Fibroblast of lung (primary cell): ENCODE measurements at places on chromosomes 13 and 19. TPM values are rescaled to one million over a fixed set of nuclear protein-coding genes. Genes with fewer than 3 reads are reported as not detected.
A peak's percentile ranks its signal among the peaks of the same experiment; 100 is the strongest.

Gene OLFM4
- not detected in 2 replicates for polyA plus RNA-seq

GRCh38 chr13:99221567-99222239 lies 21.0 kb downstream of the UBAC2 start:
- no peaks in the 10 kb centered on the region for H3K27me3 ChIP-seq
- H3K27ac ChIP-seq, result no peak overlapping the region
- H3K36me3 ChIP-seq, result no peaks in the 10 kb centered on the region
- no peak for DNase-seq

Gene PRODH2
- polyA plus RNA-seq, result not detected in 2 replicates

GRCh38 chr19:17645339-17645963 lies 42.7 kb downstream of the UNC13A start:
- no peak overlapping the region for H3K27ac ChIP-seq
- no peaks in the 10 kb centered on the region for H3K36me3 ChIP-seq
- no peaks in the 10 kb centered on the region for H3K27me3 ChIP-seq
- no peak for DNase-seq

Gene ZNF225
- 2.2 and 3.1 TPM in 2 replicates for polyA plus RNA-seq

DNA sequence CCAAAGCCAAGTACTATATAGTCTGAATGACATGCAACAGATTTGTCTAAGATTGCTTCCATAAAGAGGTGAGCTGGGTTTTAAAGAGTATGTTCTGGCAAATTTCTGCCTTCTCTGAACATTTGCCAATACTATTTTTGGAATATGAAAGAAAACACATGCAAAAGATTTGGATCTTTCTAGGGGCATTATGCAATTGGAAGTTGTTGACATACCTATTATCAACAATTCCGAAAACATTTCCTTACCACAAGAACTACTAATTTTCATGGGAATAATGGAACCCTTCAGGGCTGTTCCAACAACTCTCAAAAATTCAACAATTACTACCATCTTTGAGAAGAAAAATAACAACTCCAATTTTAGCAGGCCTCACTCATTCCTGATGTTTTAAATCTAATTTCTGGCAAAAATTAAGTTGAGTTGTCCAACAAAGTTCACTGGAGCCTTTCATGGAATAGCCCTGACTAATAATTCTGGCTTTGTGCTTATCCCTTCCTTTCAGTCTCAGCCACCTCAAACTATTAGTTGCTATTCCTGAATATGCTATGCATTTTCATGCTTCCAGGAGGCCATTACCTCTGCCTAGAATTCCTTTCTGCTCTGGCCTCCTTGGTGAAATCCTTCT lies 250.0 kb downstream of the RGCC start:
- no peaks in the 10 kb centered on the region for H3K4me1 ChIP-seq
- H3K27me3 ChIP-seq, result no peaks in the 10 kb centered on the region
- H3K27ac ChIP-seq, result no peak overlapping the region
- no peaks in the 10 kb centered on the region for H3K36me3 ChIP-seq

- peaks cover 2% of the 10 kb centered on the region for H3K36me3 ChIP-seq
- DNase-seq, result peak; percentile 71
- H3K27ac ChIP-seq, result peak within 1 kb of the TSS; percentile 76
- H3K4me1 ChIP-seq, result no peaks in the 10 kb centered on the region
Measured at GRCh38 chr13:41263261-41263971, at the start of gene MTRF1. Gene MTRF1, minus strand, starts transcription at chr13:41263576. Its CDS starts 2,669 bp downstream, at chr13:41260907.

Gene ZNF784
- polyA plus RNA-seq, result 1.6 and 2.0 TPM in 2 replicates

Gene KLK3
- not detected in 2 replicates for polyA plus RNA-seq

DNA sequence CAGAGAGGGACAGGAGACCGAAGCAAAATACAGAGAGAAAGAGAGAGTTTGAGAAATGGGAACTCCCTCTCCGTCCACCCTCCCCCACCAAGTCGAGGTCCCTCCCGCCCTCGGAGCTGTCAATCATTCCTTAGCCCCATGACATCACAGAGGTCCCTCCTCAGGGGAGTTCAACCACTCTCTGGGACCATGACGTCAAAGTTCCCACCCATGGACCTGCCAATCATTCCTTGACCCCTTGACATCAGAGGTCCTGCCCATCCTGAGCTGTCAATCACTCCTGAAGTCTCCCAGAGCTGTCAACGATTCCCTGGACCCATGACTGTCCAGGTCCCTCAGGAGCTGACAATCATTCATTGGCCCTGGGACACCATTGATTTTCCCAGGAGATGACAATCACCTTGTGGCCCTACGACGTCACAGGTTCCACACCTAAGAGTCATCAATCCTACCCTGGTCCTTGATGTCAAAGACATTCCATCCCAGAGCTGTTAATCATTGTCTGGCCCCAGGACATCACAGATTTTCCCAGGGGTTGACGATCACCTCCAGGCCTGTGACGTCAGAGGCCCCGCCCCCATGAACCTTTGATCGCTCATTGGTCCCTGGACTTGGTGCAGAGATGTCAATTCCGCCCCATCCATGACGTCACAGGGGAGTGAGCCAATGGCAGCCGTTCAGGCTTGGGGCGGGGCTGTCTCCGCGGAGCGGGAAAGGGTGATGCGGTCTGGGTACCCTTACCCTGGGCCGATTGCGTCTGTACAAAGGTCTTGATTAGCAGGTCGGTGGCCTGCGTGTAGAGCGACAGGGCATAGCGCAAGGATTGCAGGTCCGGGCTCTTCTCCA lies 61.7 kb downstream of the COLGALT1 start:
- H3K4me3 ChIP-seq, result no peak overlapping the region
- no peaks in the 10 kb centered on the region for H3K27me3 ChIP-seq
- H3K4me1 ChIP-seq, result no peaks in the 10 kb centered on the region
- H3K36me3 ChIP-seq, result no peaks in the 10 kb centered on the region

GRCh38 chr13:41408121-41408520 lies 49.2 kb upstream of the RGCC start:
- peak; percentile 12 for DNase-seq
- H3K4me3 ChIP-seq, result no peak overlapping the region
- H3K27me3 ChIP-seq, result no peaks in the 10 kb centered on the region
- H3K4me1 ChIP-seq, result no peaks in the 10 kb centered on the region
- no peaks in the 10 kb centered on the region for H3K36me3 ChIP-seq

DNA sequence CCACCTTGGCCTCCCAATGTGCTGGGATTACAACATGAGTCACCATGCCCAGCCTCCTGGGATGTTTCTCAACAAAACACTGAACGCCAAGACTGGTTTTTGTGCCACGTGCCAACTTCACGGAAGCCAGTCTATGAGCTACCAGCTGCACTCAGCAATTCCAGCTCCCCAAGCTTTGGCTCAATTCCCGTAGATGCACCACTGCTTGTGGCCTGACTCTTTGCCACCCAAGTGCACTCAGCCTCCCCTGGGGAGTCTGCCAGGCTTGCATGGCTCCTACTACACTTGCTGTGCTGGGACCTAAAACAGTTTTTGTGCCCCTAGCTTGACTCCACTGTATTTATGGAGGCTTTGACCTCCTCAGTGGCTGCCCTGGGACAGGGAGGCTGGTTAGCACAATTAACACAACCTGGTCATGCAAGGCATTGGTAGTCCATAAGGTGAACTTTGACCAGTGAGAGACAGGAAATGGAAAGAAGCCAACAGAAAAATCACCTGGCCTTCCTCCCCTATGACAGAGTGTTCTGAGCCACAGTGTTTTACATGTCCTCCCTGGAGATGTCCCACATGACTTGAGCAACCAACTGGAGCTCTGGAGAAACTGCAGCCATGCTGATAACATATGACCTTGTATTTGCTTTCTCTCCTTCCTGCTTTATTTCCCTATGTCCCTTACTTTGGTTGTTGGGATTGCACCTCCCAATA lies 1173.1 kb downstream of the UQCRFS1 start:
- no peaks in the 10 kb centered on the region for H3K4me1 ChIP-seq
- H3K4me3 ChIP-seq, result no peak overlapping the region
- H3K36me3 ChIP-seq, result no peaks in the 10 kb centered on the region
- peak; percentile 20 for DNase-seq

DNA sequence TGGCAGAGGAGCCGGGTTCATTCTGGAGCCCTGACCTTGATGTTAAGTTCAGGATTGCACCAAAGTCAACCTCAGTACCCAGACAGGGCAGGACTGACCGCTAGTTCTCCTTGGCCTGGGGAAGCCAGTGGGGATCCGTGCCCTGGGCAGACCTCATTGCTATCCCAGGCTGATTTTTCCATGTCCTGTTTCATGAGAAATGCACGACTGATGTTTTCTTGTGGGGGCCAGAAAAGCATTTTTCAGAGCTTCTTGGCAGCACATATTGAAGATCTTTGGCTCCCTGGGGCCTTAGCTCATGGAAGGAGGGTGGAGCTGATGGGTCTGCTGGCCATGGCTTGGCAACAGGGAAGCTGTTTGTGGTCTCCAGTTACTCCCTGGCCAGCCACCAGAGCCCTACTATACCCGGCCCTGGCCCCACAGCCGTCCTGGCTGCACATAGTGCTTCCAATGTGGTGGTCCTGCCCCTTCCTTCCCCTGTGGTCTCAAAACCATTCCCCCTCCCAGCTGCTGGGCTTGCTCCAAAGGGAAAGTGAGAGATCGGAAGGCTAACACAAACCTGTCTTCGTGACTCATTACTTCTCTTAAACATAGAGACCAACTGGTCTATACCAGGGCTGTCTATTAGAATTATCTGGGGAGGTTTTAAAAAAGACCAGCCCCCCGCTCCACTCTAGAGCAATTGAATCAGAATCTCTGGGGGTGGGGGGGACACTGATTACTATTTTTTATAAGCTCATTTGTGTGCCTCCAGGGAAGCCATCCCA lies 11.2 kb downstream of the IL17D start:
- H3K4me1 ChIP-seq, result peaks cover 9% of the 10 kb centered on the region
- peak; percentile 94 for DNase-seq
- H3K36me3 ChIP-seq, result no peaks in the 10 kb centered on the region
- H3K27ac ChIP-seq, result peak overlapping the region; percentile 54
- no peak overlapping the region for H3K4me3 ChIP-seq
- H3K27me3 ChIP-seq, result no peaks in the 10 kb centered on the region

DNA sequence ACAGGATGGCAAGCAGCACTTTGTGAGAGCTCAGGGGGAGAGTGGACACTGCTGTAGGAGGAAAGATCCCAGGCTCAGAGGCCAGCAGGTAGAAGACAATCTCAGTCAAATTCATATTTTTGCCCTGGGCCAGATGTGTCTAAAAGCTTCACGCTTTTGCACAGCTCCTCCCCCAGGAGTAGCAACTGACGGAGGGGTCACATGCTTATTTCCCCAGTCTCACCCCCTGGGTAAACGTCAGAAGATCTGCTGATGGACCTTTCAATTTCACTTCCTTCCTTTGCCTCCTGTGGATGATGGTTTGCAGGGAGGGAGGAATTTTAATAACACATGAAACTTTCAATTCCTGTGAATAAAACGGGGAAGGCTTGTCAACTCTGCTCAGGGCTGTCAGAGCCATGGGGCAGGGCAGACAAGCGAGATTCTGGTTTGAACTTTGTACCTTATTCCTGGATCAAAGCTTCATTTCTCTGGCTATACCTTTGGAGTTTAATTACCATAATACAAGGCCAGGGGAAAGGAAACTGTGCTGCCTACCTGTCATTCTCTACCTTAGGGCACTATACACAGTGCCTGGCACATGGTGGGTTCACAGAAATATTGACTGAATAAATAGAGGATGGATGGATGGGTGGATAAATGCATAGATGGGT lies 41.0 kb downstream of the POU4F1 start:
- no peaks in the 10 kb centered on the region for H3K36me3 ChIP-seq
- no peak for DNase-seq

Gene ONECUT3
- polyA plus RNA-seq, result not detected in 2 replicates

Gene RXFP2
- not detected in 2 replicates for polyA plus RNA-seq

- no peak overlapping the region for H3K27ac ChIP-seq
- no peak for DNase-seq
- no peak overlapping the region for H3K4me3 ChIP-seq
- H3K36me3 ChIP-seq, result no peaks in the 10 kb centered on the region
- no peaks in the 10 kb centered on the region for H3K4me1 ChIP-seq
- H3K27me3 ChIP-seq, result no peaks in the 10 kb centered on the region
Measured at GRCh38 chr13:20054586-20054985, 96.1 kb downstream of the ZMYM2 start.

- no peaks in the 10 kb centered on the region for H3K4me1 ChIP-seq
- H3K4me3 ChIP-seq, result no peak overlapping the region
- no peaks in the 10 kb centered on the region for H3K27me3 ChIP-seq
- no peak for DNase-seq
Measured at GRCh38 chr13:46817095-46817494, 20.1 kb upstream of the ESD start.

GRCh38 chr19:39160889-39161672 lies 35.5 kb downstream of the PAK4 start:
- H3K36me3 ChIP-seq, result peaks cover 2% of the 10 kb centered on the region
- peak; percentile 28 for DNase-seq
- no peak overlapping the region for H3K4me3 ChIP-seq
- H3K4me1 ChIP-seq, result no peaks in the 10 kb centered on the region
- peak overlapping the region; percentile 54 for H3K27ac ChIP-seq

DNA sequence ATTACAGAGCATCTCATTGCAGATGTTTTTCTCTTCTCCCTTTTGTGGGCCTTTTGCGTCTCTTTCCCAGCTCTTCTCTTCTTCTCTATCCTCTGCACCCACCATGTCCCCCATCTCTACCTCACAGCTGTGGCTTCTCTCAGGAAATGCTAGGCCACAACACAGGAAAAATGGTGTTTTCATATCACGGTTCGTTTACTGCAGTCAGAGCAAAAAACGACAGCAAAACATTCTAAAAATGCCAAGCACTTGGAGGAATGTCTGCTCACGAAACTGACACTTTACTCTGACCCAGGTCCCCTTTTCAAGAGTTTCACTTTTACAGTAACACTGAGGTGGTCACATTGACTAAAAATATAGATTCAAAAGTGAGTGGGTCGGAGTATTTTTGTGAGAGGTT lies 152.2 kb downstream of the DCT start:
- no peak overlapping the region for H3K4me3 ChIP-seq
- no peaks in the 10 kb centered on the region for H3K27me3 ChIP-seq
- peaks cover 14% of the 10 kb centered on the region for H3K4me1 ChIP-seq

Gene CATSPERD
- not detected in 2 replicates for polyA plus RNA-seq

GRCh38 chr13:31045286-31046081 lies 113.0 kb downstream of the TEX26 start:
- H3K4me1 ChIP-seq, result peaks cover 24% of the 10 kb centered on the region
- H3K27ac ChIP-seq, result peak overlapping the region; percentile 81
- H3K4me3 ChIP-seq, result no peak overlapping the region
- no peaks in the 10 kb centered on the region for H3K36me3 ChIP-seq

GRCh38 chr13:64817691-64818090 lies 2412.4 kb downstream of the PCDH9 start:
- H3K27me3 ChIP-seq, result no peaks in the 10 kb centered on the region
- no peak overlapping the region for H3K4me3 ChIP-seq
- no peak overlapping the region for H3K27ac ChIP-seq
- no peaks in the 10 kb centered on the region for H3K4me1 ChIP-seq
- peak; percentile 15 for DNase-seq

Gene OR4F17
- polyA plus RNA-seq, result not detected in 2 replicates

Gene SIGLEC8
- not detected in 2 replicates for polyA plus RNA-seq

DNA sequence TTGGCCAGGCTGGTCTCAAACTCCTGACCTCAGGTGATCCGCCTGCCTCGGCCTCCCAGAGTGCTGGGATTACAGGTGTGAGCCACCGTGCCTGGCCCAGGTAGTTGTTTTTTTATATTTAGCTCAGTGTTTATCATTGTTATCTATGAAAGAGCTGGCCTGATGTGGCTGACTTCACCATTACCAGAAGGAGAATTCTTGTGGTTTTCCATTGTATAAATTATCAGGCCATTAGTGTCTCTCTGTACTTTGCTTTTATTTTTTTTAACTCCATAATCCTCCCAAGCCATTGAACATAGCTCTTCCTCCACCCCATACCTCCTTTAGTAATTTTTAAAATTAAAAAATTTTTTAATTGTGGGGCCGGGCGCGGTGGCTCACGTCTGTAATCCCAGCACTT lies 24.2 kb downstream of the CERS4 start:
- H3K27me3 ChIP-seq, result no peaks in the 10 kb centered on the region
- no peaks in the 10 kb centered on the region for H3K4me1 ChIP-seq
- DNase-seq, result peak; percentile 58
- H3K36me3 ChIP-seq, result no peaks in the 10 kb centered on the region
- H3K27ac ChIP-seq, result no peak overlapping the region
- no peak overlapping the region for H3K4me3 ChIP-seq
